ENCODE measurements at places on chromosomes 12 and 14.

GRCh38 chr14:104563742-104564615, 15.6 kb upstream of the C14orf180 start:
- DNase-seq: peak; percentile 86

- DNase-seq: no peak
These were observed 6.0 kb downstream of the OR10P1 start for GRCh38 chr12:55642669-55643068.

GRCh38 chr12:104605685-104606084, 148.9 kb downstream of the CHST11 start:
- no peak for DNase-seq

GRCh38 chr12:49659753-49660152, 36.4 kb downstream of the PRPF40B start:
- DNase-seq: no peak

- DNase-seq: peak; percentile 79
These were observed 59.8 kb upstream of the C12orf71 start for GRCh38 chr12:27142101-27142721.

GRCh38 chr12:55875704-55876467, 33.1 kb upstream of the MMP19 start:
- no peak for DNase-seq

GRCh38 chr12:49720214-49720613, 13.0 kb upstream of the FMNL3 start:
- DNase-seq: no peak

GRCh38 chr14:97366400-97366799, 569.2 kb downstream of the VRK1 start:
- DNase-seq: no peak

GRCh38 chr14:31291210-31291609, 83.6 kb upstream of the HECTD1 start:
- no peak for DNase-seq

DNA sequence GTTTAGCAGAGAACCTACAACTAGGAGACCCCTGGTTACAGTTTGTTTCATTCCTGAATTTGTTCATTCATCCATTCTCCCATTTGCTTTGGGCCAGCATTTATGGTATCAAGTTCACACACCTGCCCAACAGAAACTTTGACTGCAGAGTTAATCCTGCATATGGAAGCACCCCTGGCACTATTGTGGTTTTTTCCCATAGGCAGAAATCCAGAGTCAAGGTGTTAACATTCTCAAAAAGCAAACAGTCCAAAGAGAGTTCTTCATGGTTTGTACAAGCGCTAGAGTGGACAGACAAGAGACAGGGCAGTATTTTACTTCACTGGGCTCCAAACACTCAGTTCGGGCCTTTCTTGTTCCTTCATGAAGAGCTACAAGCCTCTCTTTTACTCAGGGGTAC, 51.9 kb downstream of the KCNK10 start:
- DNase-seq: no peak

GRCh38 chr12:71011261-71011660, 90.7 kb upstream of the PTPRR start:
- DNase-seq: no peak

DNA sequence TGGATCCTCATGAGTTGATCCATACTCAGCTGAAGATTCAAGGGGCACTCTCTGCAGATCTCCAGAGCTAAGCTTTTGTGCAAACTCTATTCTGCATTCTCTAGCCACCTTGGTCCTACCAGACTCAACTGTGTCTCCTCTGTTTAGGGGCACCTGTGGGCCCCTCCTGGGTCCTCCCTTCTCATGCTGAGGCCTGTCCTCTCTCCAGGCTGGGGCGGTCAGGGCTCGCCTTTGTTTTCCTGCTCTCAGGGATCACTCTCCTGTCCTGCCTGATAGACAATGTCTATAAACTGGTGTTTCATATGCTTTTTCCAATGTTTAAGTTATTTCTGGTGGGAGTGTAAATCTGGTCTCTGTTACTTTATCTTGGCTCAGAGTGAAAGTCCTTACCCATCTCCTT, 11.6 kb upstream of the KIF26A start:
- DNase-seq: no peak

- no peak for DNase-seq
These were observed 562 bp downstream of the ZFYVE1 start for GRCh38 chr14:73026243-73026844.

GRCh38 chr12:68326716-68327115, 5.4 kb downstream of the MDM1 start:
- DNase-seq: no peak

DNA sequence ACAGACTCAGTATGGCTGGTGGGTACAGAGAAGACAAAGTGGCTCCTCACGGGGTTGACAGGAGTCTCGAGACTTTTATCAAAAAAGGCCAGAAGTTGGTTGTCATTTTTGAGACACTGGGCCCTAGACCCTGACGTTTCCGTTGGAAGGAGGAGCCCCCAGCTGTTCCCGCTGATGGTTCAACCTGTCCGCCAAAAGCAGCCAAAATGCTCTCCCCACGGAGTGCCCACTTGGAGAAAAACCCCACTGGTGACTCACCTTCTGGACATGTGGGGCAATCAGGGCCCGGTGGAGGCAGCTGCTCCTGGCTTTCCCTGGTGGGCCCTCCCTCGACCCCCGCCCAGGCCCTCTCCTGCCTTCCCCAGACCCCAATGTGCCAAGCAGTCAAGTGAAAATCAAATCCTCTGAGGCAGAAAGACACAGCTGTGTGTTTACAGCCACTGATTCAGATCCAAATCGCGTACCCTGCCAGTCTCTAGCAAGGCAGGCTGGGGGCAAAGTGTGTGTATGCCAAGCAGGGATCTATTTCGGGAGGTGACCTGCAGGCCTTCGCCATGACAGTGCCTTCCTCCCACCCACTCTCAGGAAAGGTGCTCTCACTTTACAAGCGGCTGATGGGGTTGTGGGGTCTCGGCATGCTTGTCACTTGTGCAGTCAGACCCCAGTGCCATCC, 347.4 kb downstream of the DPF3 start:
- no peak for DNase-seq

DNA sequence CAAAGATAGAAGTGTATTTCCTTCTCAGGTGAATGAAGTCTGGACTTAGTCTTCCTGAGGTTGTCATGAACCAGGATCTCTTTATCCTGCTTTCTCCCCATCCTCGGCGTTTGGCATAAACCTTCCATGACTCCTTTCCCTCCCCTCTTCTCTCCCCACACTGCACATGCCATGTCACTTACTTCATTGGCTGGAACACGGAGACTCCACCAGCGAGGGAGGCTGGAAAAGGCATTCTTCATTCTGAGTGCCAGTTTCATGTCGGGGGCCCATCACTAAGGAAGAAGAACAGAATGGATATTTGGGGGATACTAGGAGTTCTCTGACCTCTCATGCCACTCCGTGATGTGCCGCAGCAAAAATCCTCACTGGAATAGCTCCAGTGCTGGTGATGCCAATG, 105.6 kb downstream of the VCPKMT start:
- DNase-seq: no peak

DNA sequence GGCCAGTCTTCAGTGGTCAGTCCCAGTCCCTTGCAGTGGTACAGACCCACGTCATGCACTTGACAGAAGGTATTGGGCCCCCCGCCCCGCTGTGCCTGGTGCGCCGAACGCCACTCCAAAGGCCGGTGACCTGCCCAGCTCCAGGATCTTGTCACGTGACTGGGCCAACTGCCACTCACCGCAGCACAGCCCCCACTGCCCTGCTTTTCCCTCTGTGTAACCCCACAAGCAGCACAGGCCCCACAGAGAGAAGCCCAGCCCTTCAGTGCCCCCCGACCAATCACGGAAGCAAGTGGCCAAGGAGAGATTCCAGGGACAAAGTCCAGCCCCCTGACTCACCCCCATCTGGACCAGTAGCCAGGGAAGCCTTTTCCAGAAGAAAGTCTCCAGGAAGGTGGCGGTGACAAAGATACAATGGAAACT, 498 bp downstream of the GPR132 start:
- no peak for DNase-seq

DNA sequence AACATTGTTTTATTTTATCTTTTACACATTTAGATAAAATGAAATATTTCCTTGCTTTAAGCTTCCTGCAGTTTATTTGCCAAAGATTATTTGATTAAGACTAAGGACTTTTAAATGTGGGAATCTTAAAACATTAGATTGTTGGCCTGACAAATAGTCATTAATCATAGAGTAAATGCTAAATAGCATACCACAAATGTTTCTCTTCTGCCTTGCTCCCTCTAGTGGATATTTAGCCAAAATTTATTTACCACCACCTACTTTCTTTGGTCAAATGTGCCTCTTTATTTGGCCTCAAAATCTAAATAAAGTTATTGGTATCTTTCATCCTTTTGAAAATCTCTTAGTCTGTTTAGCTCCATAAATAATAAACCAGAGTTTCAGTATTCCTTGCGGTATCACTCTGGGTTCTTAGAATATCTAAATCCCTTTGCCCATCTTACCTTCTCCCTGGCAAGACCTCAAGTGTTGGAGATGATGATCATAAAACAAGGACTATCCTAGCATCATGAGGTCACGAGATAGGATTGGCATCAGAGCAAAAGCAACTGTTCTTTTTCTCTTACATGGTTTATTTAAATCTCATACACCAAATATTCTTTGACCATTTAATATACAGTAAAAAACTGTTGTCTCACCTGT, 150.6 kb upstream of the AEBP2 start:
- DNase-seq: peak; percentile 31

DNA sequence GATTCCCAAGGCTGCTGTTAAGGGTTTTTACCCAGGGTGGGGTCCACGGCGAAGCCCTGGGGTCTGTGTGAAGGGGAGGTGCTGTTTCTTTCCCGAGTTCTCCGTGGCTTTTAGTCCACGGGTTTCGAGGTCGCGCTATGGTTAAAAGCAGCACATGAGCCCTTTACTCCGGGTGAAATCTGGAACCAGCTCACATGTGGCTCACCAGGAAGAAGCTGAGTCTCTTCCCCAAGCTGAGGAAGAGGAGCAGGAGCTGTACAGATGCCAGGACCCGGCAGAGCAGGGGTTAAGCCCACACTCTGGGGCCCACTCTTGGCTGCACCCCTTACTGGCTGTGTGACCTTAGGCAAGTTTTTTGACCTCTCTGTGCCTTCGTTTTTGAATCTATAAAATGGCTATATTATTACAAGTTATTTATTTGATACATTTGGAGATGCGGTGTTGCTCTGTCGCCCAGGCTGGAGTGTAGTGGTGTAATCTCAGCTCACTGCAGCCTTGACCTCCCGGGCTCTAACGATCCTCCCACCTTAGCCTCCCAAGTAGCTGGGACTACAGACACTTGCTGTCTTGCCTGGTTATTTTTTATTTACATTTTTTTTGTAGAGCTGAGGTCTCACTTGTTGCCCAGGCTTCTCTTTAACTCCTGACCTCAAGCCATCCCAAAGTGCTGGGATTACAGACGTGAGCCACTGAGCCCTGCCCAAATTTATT, 266.3 kb downstream of the AACS start:
- DNase-seq: no peak

DNA sequence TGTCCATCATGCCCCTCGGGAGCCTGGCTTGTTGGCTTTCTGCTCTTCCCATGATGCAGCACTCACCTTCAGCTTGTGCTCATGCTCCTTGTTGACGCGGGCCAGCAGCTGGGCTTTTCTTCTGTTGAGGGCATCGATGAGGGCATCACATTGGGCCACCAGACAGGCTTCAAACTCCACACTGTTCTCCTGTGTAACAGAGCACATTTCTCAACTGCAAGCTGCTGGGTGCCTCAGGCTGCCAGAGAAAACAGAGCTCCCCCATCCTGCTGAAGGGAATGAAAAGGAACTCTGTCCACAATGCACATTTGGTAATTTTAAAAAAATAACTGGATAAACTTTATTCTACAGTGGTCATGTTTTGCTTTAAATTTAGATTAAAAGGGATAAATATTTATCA, 72.1 kb downstream of the TRIM9 start:
- no peak for DNase-seq

DNA sequence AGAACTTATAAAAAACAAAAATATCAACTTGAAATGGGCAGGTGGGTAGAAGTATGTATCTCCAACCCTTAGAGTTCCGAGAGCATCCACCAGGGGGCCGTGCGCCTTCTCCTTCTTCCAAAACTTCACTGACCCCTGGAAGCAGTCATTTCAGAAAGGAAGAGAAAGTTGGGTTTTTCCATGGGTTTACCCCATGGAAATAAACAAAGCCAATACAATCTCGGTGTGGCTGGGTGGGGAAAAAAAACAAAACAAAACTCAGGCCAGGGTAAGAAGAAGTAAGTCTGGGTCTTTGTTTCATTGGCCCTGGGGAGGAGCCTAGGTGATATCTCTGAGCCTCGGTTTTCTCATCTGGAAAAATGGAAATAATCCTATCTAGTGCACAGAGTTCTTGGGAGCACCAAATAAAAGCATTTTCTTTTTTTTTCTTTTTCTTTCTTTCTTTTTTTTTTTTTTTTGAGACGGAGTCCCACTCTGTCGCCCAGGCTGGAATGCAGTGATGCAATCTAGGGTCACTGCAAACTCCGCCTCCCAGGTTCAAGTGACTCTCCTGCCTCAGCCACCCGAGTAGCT, 33.6 kb upstream of the HNF1A start:
- DNase-seq: peak; percentile 70

DNA sequence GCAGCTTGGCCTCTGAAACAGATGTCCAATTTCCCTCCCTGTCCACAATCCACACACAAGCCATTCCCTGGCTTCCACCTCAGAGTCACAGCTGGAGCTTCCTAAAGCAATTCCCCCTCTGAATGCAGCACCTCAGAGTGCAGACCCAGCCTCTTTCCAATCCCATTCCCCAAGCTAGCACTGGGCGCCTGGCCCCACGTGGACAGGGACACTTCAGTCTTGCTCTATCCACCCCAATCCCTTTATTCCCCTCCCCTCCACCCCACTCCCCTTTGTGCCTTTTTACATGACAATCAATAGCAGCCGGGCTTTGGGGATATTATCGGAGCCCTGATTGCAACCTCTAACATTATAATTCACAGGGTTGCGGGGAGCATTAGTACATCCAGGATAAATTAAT, 292.6 kb downstream of the TTC8 start:
- no peak for DNase-seq

DNA sequence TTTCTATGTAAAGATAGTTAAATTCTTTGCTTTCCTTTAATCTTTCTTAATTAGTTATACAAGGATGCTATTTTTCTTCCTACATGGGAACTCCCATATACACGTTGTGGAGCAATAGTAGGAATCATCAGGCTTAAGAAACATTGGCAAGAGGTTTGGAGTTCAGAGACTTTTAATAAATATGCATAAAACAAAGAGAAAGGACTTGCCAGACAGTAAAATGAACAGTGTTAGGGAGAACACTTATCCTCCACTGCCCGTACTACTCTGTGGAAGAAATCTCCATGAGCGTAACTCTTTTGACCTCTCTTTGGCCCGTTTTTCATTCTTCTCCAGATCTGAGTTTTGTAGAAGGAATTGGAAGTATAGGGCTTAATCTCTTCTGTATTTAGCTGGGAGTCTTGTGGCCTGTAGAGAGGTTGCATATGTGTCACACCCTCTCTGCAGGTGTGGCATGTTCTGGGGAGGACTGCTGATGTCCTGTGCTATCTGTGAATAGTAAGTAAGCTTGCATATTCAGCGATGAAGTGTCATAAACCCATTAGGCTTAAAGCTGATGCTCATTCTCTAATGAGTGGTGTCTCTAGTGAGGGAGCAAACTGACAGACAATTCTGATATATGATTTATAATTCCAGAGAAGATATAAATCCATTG, 455.4 kb upstream of the FAR2 start:
- DNase-seq: no peak

Measured in HEK293T (cell line).